ENCODE measurements at places on chromosomes 13 and 19.

DNA sequence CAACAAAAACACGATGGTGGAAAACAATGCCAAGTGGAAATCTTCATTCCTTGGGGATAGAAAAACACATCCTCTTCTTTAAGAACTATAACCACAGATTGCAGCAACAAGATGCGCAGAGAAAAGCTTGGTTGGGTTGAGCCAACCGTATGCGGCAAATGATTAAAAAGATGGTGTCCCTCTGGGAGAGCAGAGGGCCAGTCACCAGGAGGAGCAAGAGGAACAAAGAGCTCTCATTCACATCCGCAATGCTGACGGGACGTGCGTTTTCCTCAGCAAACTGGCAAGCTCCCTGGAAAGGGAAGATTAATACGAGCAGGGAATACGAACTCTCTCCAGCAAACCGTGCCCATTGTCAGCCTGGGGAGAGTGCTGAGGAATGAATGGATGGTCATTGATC, 141.6 kb downstream of the KATNAL1 start:
- DNase-seq: no peak

DNA sequence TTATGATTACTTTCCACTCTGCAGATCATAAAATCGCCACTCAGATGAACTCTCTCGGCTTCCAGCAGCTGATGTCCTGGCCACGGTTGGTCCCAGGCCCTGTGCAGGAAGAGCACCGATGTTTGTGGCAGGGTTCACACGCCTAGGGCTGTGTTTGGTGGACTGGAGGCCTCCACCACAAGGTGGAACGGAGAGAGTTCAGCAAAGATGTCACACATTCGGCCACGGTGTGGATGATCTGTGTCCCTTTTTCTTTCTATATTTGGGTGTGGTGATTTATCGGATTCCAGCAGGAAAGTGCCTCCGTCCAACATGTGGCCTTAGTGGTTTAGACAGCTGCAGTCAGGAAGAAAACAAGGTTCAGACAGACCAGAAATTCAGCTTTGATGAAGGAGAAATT, 521 bp upstream of the SHISA2 start:
- DNase-seq: no peak

DNA sequence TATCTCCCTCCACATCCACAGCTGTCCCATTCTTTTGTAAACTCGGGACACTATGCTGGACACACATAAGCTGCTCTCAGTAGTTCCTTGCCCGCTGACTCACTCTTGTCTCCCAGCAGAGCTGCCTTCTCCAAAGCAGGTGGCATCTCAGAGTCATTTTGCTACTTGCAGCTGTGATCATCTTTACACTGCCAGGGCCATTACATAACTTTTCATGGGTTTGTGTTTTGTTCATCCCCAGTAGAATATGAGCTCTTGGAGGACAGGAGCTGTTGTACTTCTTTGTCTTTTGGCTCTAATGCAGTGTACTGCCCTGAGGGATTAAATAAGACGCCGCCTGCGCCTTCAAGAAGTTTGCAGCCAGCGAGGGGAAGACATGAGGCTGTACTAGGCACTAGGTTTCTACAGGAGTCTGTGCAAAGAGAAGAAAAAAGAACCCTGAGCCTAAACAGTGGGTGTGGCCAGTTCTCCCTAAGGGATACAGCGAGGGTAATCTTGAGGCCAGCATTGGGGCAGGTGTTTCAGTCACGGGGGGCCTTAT, 40.8 kb upstream of the GPR183 start:
- DNase-seq: no peak

DNA sequence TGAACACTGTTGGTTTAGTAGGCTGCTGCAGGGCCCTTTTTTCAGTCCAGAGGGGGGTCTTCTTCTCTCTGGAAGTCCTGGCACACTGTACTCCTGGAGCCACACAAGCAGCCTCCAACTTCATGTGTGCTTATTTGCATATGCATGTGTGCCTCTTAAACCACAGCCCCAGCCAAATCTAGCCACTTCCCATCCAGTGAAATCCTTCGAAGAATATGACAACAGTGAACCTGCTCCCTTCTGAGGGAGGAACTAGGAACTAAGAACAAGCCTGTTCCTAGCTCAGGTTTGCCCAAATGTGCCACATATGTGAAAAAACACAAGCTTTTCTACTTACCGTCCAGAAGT, 348.5 kb downstream of the FOXO1 start:
- no peak for DNase-seq

DNA sequence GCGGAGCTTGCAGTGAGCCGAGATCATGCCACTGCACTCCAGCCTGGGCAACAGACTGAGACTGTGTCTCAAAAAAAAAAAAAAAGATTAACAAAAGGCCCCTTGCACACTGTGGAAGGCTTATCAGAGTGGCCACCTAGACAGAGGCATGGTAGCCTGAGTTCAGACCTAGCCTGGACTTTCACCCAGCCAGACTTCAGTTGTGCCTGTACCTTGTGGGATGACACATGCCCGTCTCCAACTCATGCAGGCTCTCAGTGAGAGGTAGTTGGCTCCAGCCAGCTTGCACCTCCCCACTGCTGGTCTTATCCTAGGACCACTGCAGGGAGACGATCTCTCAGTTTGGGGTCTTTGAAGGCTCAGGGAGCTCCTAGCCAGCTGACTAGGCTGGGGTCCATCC, 52.2 kb downstream of the GATAD2A start:
- DNase-seq: no peak

DNA sequence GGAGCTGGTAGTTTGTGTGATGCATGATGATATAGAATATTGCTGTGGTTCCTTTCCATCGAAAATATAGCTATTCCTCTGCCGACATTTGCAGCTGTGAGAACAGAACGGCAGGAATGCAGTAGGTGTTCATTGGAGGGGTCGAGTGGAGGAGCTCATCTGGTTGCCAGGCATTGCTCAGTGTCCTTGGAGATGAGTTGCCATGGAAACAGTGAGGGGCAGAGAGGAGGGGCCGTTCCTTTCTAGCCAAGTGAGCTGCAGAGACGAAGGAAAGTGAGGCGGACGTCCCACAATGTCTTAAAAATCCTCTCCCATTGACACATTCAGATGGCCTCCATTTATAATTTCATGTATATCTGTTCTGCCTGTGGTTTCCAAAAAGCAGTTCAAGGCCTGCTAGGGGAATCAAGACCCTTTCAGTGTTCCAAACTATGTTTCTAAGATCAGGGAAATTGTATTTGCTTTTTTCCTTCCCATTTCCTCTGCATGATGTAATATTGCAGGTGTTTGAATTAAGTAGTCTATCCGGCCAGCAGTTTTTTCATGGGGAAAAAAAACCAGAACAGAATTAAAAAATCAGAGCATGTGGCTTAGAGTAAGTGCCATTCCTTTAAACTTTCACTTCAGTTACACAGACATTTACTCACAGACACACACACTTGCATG, 41.2 kb upstream of the ZNF835 start:
- no peak for DNase-seq

Data from AG04450 (cell line).